ENCODE measurements at places on chromosomes 16 and 17.

DNA sequence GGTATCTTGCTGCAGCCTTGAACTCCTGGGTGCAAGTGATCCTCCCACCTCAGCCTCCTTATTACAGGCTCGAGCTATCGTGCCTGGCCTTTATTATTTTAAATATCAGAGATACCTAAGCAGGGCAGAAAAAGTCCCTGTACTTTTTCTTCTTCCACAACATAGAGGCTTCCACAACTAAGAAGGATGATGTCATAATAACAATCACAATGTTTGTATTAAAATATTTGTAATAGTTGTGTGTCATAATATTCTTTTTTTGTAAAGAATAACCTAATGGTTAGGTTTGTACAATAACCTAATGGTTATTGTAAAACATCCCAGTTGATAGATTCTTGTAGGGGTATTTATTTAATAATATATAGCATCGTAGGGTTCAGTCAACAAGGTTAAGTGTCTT is 26.7 kb upstream of the DUSP14 start:
- no peak for DNase-seq

DNA sequence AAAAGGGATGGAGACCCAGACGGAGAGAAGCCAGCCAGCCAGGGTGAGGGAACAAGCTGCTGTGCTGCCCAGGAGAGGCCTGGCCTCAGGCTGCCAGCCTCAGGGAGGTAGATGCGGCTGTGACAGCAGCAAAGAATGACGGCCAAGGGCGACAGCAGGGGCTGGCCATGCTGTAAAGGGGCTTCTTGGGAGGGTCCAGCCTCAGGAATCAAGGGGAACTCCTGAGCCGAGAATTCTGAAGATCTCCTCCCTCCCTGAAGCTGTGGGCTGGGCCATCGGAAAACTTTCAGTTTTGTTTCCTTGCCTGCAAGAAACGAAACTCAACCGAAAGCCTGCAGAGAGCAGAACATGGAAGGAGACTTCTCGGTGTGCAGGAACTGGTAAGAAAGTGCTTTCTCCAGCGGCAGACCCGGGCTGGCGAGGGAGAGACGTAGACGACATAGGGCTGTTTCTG is at the start of gene XAF1:
Gene XAF1, plus strand, starts transcription at position 316 of the 454 bp plus-strand sequence. Its CDS starts 33 bp downstream, at position 349.
- DNase-seq: peak; percentile 3

DNA sequence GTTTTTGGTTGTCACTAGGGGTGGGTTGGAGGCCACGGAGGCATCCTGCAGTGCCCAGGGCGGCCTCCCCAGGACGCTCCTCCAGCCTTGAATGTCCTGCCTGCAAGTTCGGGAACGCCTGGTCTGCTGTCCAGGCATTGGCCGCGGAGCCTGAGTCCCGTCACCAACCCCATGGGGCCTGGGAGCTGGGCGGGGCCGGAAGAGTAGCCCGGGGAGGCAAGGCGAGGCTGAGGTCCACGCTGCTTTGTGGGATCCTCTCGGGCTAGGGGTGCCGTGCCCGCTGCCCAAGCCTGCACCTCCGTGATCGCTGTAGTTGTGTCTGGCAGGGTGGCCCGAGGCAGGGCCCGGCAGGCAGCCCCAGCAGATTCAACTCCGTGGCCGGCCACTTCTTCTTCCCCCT is 12.8 kb downstream of the TELO2 start:
- no peak for DNase-seq

DNA sequence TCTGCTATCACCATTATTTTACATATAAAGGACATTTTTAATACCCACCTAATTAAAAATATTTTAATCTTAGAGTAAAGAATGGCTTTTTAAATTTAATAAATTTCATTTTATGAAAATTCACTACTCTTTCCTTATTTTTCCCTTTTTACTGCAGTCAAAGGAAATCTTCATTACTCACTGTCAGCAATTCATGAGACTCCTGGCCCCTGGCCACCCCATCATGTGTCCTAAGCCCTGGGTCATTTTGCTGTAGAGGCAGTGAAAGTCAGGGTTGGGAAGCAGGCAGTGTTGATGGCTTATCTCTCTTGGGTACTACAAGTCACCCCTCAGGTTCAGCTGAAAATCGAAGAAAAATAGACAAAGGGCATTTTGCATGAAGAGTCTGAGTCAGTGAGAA is 468.6 kb upstream of the CCL2 start:
- no peak for DNase-seq

DNA sequence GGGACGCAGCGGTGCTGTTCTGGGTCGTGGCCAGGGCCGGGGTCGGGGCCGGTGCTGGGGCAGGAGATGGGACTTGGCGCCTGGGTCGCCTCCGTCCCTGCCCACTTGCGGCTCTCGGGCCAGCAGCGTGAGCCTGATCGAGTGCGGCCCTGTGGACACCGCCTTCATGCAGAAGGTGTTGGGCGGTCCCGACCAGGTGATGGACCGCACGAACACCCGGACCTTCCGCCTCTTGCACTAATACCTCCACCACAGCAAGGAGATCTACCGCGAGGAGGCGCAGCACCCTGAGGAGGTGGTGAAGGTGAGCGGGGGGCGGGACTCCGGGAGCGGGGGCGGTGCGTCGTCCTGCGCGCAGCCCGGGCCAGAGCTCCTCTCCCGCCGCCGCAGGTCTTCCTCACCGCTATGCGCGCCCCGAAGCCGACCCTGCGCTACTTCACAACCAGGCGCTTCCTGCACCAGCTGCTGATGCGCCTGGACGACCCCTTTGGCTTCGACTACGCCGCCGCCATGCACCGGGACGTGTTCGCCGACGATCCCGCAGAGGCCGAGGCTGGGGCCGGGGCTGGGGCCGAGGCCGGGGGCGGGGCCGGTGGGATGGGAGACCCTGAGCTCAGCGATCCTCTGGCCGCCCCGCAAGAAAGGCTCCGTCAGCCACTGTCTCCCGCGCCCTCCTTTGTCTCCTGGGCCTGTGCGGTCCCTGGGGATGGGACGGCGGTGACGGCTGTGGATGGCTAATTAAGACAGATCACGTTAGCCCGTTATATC is 4.5 kb upstream of the HSD17B1 start:
- no peak for DNase-seq

DNA sequence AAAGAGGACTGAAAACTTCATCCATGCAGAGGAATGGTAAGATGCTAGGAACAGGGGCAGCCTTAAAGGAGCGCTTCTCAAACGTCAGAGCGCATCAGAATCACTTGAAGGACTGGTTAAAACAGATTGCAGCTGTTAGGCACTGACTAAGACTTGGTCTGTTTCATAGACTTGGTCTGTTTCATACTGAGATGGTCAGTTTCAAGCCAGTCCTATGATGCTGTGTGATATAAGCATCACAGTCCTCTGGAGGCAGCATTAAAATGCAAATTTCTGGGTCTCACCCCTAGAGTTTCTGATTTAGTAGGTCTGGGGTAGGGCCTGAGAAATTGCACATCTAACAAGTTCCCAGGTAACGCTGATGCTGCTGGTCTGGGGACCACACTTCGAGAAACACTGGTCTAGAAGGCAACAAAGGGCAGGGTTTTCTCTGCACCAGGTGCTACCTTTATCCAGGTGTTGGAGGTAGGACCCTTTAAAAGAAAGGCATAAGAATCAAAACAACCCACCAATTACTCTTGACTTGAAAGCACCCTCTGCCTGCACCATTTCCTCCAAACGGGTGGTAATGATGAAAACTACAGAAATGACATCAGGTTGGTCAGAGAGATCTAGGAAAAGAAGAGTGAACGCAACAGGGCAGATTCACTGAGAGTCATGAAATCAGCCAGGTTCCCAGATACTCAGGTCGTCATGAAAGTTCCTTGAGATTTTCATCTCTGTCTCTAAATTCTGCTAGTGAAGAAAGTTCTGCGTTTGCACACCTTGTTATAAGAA is 95.0 kb upstream of the RCVRN start:
- no peak for DNase-seq

- no peak for DNase-seq
These were observed 46.5 kb downstream of the STX8 start for GRCh38 chr17:9529033-9529700.

- DNase-seq: peak; percentile 56
These were observed 23.0 kb upstream of the SLC38A8 start for GRCh38 chr16:84065536-84066132.

DNA sequence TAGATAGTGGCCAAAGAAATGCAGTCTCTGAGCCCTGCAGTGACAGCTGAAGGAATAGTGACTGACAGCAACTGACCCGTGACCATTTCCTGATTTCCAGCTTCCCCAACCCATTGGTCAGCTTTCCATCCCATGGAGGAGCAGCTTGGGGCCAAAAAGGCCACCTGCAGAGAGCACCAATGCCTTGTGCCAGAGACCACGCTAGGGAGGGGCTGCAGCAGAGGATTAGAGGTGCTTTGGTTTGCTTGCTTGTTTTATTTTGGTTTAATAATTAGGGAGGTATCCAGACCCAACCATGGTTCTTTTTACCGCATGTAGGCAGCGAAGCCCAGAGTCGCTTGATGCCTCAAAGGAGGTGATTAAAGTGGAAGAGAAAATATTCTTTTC is 61.3 kb upstream of the SIAH1 start:
- DNase-seq: no peak

DNA sequence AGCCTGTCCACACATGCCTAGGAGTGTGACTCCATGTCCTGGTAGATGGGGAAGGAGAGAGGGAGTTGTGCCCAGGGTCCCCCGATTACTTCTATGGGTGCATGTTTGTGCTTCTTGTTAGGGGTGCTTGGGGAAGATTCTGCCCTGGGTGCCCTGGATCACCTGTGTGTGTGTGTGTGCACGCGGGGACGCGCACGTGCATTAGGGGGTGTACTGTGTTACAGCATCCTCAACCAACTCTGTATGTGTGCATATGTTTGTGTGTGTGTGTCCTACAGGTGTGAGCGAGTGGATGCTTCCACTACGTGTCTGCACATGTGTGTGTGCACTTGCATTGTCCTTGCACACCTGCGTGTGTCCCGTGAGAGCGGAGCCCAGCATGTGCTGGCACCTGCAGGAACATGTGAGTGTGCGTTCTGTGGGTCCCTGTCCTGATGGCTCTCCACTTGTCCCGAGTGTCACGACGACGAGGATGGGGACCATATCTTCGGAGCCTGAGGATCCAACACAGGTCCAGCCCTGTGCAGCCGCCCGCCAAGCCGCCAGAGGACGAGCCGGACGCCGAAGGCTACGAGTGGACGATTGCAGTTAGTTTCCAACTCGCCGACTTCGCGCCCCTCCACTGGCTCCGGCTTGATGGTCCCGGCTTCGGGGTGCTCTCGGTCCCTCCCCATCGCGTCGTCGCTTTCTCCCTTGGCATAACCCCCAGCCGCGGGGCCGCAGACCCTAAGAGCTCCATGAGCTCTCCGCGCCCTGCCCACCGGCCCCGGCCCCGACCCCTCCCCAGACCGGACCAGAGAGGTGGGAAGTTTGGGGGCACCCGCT is 6.0 kb upstream of the TBC1D3B start:
- no peak for DNase-seq

GRCh38 chr17:32283745-32284201 is 18.1 kb downstream of the RHBDL3 start:
- DNase-seq: no peak

GRCh38 chr17:12492450-12492849 is 173.2 kb upstream of the MYOCD start:
- no peak for DNase-seq

- DNase-seq: no peak
These were observed 22.5 kb upstream of the ARHGAP17 start for GRCh38 chr16:25037632-25038031.

DNA sequence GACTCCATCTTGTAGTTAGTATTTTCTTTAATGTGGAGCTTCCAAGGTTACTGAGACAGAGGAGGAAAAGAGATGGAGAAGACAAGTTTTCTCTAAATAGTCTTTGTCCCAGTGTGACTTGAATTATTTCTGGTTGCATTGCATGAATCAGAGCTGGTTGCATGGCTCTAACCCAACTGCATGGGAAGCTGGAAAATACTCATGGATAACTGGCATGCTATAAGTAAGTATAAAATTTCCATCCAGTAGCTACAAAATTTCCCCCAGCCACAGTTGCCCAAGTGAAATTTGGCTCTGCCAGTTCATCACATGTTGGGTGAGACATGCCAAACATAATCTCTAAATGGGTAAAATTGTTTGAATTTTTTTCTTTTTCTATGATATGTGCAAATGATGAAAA is 1161.5 kb downstream of the CDH11 start:
- no peak for DNase-seq

DNA sequence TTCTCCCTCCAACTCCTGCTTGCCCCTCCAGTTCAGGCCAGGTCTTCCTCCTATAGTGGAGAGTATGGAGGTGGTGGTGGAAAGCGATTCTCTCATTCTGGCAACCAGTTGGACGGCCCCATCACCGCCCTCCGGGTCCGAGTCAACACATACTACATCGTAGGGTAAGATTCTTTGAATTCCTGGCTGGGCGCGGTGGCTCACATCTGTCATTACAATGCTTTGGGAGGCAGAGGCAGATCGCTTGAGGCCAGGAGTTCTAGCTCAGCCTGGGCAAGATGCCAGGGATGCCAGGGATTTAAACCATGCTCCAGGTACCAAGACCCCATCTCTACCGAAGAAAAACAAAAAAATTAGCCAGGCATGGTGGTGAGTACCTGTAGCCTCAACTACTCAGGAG is 1.4 kb downstream of the ZG16 start:
- no peak for DNase-seq

DNA sequence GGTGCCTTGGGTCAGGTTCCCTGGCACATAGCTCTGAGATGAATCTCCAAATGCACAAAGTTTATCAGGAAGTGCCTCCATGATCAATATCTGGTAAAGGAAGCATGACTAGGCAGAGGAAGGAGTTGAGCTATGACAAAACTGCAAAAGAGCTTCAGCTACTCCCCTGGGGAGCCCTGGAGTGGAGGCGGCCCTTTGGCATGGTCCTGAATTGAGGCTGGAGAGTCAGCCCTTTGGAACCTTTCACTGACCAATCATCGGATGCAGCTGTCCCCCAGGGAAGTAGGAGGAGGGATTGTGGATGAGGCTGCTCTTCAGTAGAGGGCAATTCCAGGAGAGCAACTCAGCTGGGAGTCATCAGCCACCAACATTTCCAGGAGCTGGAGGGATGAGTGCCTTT is 46.1 kb upstream of the NLRP1 start:
- no peak for DNase-seq

GRCh38 chr17:82802075-82802780 is 37.6 kb downstream of the ZNF750 start:
- DNase-seq: no peak

GRCh38 chr17:10513299-10514067 is 4.9 kb downstream of the MYH1 start:
- no peak for DNase-seq

DNA sequence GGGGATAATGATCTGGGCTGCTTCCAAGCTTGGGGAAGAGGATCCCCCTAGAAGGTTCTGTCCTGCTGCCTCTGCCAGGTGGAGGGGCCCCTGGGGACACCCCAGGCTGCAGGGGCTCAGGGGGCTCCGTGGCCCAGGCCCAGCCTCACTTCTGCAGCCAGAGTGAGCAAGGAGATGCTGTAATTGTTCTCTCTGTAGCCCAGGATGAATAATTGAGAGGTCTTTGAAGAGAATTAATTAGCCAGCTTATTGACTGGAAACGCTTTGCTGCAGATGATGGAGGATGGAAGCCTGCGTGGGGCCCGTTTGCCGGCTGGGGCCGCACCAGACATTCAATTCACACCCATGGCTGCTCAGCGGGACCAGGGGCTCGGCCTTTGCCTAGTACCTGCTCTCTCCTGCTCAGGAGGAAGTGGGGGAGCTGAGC is 38.5 kb downstream of the TMEM235 start:
- no peak for DNase-seq

Data from midbrain (tissue), 1 donor.